ENCODE measurements at places on chromosomes 2 and 18.

- DNase-seq: no peak
These were observed 7.5 kb upstream of the ZNF516 start for GRCh38 chr18:76502551-76502950.

DNA sequence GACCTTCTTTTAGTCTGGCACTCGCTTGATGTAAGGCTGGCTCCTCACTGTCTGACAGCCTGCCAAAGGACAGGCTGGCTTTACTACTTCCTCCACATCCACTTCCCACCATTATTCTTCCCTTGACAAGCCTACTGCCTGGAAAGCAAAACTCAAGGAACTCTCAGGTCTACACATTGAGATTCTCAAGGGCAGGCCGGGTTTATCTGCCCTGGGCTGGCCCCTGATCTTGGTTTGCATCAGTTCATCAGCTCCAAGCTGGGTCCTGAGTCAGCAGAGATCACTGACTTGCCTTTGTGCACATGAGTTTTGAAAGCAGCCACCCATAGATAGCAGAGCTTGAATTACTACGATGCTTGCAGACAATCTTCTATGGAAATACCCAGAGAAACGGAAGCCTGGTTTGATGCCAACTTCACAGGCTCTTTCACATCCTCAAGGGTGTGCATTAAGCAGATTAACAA lies 53.9 kb downstream of the KCTD18 start:
- no peak for DNase-seq

DNA sequence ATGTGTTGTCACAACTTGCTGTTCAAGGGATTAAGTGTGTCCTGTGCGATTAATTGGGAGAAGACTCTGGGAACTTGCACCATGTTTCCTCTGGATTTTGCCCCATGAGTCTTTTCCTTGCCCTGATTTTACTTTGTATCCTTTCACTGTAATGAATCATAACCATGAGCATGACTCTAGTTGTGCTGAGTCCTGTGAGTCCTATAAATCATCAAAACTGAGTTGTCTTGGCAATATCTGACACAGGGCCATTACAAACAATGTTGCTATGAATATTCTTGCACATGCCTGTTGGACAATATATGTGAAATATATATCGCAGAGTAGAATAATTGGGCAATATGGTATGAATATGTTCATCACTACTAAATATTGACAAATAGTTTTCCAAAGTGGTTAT lies 56.5 kb upstream of the COL5A2 start:
- DNase-seq: no peak

DNA sequence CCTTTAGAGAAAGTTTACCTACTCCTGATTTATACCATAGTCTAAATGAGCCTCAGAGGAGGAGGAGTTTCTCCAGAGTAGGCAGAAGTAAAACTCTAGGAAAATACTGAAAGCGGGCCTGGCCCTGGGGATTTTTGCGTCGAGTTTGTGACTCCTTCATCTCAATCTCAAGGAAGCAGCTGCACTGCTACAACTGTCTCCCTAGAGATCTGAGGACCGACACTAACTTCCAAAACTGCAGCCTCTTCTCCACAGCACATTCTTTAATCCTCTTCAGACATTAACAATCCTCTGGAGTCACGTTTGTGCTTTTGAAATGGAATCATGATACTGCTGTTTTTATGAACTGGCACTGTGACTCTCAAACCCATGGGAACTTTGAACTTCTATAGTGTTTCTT lies 281.4 kb downstream of the KCNS3 start:
- DNase-seq: no peak

DNA sequence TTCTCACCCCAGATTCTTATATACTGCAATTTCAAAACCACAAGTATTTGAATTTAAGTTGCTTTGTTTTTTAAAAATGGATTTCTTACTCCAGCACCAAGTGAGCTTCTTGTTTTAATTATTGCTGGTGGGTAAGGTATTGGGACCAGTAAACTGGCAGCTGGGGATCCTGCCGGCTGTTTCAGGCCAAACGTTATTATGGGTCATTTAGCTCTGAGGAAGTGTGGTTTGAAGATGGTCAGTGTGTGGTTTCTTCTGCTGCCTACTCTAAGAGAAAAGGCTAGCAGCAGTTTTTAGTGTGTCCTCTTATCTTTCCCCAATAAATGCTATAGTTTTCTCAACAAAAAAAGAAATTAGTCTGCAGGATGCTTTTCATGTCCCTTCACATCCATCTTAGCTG lies 30.6 kb downstream of the CFAP221 start:
- DNase-seq: no peak

DNA sequence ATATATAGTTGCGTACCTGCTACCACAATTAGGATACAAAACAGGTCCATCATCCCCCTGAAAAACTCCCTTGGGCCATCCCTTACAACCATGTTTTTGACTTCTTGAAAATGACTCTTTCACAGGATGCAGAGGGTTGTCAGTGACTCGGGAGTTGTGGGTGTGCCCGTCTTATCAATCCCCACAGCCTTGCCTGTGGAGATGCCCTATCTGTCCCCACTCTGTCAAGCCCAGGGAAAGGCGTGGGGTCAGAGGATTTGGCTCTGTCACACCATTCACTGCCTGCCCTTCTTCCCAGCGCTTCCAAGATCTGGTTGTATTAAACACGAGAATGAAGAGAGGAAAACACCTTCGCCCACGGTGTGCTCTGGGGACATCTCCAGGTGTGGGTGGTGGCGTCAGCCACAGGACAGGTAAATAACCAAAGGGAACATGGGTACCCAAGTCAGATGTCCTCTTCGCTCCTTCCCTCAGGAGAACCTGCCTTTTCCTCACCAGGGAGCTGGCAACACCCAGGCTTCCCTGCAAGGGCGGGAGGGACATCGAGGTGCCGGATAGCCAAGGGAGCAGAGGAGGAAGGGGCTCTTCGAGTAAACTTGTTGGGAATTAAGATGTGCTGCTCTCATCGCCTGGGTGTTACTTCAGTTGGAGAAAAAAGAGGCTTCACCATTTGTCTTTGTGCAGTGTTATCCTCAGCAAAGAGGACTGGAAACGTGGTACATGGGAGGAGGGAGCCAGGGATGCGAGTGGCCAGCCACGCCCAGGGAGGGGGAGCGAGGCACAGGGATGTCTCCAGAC lies 100.3 kb downstream of the B3GNT2 start:
- DNase-seq: no peak

DNA sequence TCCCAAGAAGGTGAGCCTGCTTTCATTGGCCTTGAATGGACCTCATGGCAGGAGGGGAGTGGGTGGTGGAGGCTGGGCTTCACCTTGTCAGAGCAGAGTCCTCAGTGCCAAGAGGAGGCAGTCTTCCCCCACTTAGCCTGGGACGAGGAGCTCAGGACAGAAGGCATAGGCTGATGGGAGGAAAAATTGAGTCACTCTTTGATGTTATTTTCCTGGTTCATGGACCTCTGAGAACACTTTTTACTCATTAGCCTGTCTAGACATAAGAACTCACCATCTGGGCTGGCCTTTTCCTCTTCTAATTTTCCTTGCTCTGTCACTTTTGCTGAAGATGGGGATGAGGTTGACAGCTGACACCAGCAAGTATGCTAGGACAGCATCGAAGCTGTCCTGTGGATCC lies 225.7 kb upstream of the TNP1 start:
- no peak for DNase-seq

- peak; percentile 93 for DNase-seq
These were observed 150.1 kb upstream of the RIOK3 start for GRCh38 chr18:23302851-23303527.

- DNase-seq: no peak
These were observed 43.4 kb downstream of the DPP4 start for GRCh38 chr2:162030363-162031190.

- no peak for DNase-seq
These were observed 585.1 kb downstream of the ZEB2 start for GRCh38 chr2:143934626-143935481.

- DNase-seq: no peak
These were observed 215.9 kb downstream of the SP3 start for GRCh38 chr2:173749315-173749714.

DNA sequence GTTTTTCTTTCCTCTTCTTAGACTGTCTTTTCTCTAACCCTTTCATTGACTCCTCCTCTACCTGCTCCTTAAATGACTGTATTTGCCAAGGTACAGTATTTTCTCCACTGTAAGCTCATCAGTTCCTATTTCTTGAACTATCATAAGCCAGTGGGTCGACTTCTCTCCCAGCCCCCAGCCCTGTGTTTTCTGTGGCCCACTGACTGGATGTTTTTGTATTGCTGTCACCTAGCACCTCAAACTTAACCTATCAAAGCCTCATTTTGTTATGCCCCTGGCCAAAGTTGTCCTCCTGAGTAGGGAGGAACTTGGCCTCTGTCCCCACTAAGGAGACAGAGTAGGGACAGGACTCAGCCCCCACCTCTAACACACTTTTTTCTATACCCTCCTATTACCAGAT lies 65.4 kb upstream of the CABLES1 start:
- no peak for DNase-seq

DNA sequence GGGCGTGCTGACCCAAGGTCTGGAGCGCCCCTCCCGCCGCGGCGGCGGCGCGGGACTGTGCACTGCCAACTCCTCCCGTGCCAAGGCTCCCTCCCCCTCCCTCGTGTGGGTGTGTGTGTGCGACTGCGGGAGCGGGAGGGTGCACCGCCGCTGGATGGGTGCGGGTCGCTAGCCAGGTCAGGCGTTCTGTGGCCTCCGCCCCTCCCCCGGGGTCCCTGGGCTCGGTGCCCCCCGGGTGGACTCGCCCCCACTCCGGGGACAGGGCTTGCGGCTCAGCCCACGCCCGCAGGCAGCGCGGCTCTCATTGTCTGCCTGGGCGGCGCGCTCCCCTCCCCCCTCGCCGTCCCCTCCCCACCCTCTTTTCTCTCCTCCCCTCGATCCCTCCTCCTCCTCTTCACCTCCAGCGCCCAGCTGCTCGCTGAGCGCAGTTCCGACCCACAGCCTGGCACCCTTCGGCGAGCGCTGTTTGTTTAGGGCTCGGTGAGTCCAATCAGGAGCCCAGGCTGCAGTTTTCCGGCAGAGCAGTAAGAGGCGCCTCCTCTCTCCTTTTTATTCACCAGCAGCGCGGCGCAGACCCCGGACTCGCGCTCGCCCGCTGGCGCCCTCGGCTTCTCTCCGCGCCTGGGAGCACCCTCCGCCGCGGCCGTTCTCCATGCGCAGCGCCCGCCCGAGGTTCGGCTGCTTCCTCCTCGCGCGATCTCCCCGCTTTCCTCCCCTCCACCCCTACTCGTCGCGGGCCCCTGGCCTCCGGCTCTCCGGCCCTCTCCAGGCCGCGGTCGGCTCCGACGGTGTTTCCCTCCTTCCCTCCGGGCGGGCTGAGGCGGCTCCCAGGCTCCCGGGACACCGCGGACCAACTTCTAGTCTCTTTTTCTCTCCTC lies at the start of gene GATA6:
Gene GATA6, plus strand, starts transcription at position 579 of the 878 bp plus-strand sequence. CDS start 1,556 bp downstream, outside the sequence.
- DNase-seq: peak; percentile 45

Measured in AG04449 (cell line).